ENCODE measurements at places on chromosomes 6 and 20. TPM values are rescaled to one million over a fixed set of nuclear protein-coding genes. Genes with fewer than 3 reads are reported as not detected.

GRCh38 chr6:90691823-90692222 lies 105.0 kb upstream of the MAP3K7 start:
- peak; percentile 4 for DNase-seq

DNA sequence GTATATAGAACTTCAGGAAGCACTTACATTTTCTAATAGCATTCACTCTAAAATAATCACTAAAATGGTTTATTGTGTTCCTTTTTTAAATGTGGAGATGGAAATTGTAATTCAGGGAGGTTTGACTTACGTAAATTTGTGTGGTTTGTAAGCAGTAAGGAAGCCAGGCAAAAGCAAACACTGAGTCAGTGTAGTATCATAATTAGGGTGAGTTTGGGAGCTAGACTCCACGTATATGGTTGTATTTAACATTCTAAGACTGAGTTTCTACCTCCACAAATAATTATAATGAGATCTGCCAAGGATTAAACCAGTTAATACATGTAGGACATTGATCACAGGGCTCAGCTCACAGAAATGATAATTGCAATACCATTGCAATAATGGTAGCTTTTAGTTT lies 425.5 kb downstream of the CBLN4 start:
- no peak for DNase-seq

DNA sequence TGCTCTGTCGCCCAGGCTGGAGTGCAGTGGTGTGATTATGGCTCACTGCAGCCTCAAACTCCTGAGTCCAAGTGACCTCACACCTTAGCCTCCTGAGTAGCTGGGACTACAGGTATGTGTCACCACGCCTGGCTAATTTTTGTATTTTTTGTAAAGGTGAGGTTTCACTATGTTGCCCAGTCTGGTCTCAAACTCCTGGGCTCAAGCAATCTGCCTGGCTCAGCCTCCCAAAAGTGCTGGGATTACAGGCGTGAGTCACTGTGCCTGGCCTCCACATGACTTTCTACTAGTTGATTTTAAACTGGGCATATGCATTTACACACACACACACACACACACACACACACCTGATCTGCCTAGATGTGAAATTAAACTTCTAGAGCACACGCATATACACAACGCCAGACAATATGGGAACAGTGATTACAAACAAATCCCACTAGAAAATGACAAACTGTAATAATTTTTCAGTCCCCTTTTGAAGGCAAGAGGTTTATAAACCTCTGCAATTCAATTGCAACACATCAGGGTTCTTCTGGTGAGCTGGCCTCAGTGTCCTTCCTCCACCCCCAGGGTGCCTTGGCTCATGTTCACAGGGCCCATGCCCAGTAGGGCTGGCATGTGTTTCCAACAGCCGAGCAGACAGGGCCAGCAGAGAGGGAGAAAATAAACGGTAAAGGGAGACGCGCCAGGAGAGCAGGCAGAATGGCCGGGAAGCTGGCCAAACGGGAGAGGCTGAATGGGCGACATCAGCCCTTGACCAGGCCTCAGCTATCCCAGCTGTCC lies 31.2 kb downstream of the PARD6B start:
- no peak for DNase-seq

DNA sequence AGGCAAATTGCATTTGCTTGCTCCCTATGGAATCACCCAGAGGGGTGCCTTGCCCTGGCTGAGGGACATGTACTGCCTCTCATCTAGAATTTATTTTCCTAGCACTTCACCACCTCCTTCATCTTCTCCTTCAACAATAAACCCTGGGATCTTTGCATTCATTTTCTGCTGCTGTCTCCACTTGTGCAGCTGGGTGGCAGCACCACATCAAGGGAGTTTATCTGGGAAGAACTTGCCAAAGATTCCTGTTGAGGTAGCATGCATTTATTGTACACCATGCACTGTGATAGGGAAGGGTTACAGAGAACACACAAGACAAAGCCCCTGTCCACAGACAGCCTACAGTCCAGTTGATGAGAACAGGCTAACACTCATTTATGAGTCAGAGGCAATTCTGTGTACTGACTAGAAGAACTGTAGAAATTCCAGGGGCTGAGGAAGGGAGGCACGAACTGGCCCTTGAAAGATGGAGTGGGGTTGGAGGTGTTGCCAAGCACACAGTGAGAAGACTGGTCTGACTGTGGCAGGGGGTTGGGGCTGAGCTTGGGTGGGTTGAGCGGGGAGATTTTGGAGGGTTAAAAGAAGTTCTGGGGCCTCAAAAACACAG lies 17.5 kb downstream of the C20orf173 start:
- peak; percentile 39 for DNase-seq

- DNase-seq, result no peak
These were observed 7.3 kb upstream of the PRPH2 start for GRCh38 chr6:42729731-42730130.

- DNase-seq, result no peak
These were observed 92.5 kb upstream of the SUPT3H start for GRCh38 chr6:45470131-45470738.

DNA sequence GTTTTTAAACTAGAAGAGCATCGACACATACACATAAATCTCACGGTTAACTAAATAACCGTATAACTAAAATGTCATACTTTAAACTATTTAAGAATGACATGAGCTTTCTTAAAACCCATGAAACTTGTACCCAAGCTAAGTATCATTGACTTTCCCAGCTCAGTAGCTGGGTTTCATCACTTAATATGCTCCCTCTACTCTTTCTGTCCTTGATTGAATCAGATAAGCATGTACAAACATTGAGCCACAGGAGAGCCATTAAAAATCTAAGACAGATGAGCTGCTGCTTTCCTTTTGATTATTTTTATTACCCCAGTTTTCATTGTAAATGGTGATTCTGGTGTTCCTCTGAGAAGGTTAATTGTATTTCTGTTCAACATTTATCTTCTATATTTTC lies 115.8 kb downstream of the FOXO3 start:
- DNase-seq, result no peak

- no peak for DNase-seq
These were observed 2.1 kb upstream of the TIAM2 start for GRCh38 chr6:154993026-154993425.

SLC26A8 gene
- total RNA-seq, result not detected
